ENCODE measurements at places on chromosomes 1 and 21.

DNA sequence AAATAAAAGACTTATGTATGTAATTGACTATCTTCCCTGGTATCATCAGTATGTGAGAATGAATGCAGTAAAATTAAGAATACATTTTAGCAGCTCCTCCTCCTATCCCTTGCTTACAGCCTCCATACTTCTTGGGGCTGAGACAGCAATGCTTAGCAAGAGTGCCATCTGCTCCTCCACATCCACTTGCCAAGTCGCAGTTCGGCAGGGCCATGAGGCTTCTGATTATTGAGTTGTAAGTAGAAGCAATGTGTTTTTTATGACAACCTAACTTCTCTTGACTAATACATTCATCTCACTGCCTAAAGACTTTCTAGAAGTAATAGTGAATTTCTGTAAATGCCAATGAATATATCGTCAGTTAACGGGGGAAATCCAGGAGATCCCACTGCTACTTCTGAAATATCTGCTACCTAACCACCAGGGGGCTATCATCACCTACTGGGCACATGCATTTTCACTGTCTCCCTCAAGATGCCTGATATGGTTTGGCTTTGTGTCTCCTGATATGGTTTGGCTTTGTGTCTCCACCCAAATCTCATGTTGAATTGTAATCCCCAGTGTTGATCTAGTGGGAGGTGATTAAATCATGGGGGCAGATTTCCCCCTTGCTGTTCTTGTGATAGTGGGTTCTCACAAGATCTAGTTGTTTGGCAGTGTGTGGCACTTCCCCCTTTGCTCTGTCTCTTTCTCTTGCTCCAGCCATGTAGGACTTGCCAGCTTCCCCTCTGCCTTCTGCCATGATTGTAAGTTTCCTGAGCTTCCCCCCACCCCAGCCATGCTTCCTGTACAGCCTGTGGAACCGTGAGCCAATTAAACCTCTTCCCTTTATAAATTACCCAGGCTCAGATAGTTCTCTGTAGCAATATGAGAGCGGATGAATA is 59.6 kb downstream of the EXTL2 start:
- no peak for DNase-seq

GRCh38 chr1:26110731-26111529 is 694 bp upstream of the PDIK1L start:
- DNase-seq = peak; percentile 49

DNA sequence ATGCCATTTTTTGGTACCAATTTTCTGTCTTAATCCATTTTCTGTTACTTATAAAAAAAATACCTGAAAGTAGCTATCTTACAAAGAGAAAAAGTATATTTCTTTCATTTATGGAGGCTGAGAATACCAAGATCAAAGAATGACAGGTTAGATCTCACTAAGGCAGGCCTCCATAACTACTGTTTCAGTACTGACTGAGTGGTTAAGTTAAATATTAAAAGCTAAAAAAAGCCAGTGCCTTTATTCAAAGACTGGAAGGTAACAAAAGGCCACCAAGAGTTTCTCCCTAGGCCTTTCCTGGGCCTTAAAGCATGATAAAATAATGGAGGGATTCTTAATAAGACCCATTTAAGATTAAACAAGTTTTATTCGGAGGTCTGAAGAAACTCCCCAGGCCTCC is 687.7 kb upstream of the ADGRL4 start:
- no peak for DNase-seq

DNA sequence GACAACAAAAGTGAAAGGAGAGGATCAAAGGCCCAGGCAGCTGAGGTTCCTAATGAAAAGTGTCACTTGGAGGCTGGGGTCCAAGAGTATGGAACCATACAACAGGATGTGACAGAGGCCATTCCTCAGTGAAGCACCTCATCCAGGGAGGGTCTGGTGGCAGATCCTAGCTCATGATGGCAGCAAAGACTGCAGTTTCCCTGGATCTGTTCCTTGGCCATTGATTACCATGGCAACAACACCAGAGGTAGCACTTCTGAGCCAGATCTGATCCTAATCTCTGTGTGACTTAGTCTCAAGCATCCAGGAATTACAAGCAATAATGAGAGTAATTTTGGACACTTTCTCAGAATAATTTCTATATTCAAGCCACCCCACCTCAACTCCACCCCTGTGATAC is 12.9 kb downstream of the FAM177B start:
- DNase-seq = no peak

GRCh38 chr1:170664093-170664827 is at the start of gene PRRX1:
Gene PRRX1 (plus strand): TSS chr1:170664131. CDS start chr1:170664219, 88 bp downstream.
- DNase-seq = no peak

DNA sequence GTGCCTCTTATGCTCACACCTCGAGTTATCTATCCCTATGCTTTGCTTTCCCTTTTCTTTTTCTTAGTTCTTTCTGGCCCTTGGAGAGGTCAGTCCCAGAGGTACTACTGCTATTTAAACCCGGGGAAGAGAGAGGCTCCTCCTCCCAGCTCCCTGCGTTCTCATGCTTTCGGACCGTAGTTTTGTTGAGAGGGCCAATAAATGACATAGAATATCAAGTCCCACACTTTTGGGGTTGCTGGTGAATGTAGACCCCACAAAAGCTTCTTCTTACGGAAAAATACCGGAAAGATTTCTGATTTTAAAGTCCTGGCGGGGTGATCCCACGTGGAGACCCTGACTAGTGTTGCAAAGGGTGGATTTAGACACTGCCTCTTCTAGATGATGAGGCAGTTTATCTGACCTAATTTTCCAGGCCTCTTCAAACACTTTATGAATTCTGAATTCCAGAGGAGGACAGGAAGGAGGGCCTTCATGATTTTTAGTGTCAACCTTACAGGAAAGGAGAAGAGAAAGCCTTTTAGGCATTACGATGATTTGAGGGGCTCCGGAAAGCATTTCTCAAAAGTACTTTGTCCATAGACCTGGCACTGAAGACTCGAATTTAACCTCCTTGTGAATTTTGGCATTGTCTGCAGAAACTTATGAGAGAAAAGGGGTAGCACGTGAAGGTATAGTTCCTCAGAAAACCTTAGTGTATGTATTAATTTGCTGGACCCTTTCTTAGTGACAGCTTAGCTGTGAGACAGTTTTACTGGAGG is 694 bp downstream of the TMEM167B start:
- DNase-seq = no peak

- no peak for DNase-seq
These were observed 6.6 kb upstream of the RUNX3 start for GRCh38 chr1:24936684-24937083.

GRCh38 chr21:36788120-36788638 is 89.3 kb downstream of the SIM2 start:
- no peak for DNase-seq

DNA sequence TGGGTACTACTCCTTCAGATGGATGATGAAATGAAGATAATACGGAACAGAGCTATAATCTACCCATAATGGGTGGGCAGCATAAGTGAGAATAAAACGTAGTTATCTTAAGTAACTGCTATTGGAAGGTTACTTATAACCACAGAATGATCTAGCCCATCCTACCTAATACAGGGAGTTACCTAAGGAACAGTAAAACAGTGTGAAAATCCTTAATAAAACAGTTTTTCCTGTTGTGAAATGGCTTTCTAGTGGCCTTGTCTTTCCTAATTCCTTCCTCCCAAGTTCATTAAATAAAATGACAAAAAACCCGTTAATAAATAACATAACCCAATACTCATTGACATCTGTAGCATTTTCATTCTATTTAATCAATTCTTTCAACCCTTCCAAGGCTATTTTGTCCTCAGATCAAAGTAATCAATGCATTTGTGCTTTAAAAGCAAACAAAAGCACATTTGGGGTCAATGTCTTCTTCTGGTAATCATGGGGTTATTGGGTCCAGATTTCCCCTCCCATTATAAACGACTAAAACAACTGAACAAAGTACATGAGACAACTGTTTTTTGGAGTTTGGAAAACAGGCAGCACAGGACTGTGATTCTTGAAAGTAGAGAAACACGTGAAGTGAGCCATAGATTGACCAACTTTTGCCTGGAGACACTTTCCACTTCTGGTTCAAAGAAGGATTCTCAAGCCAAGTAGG is 42.0 kb downstream of the PAPPA2 start:
- no peak for DNase-seq
